ENCODE measurements at places on chromosomes 11 and 22. TPM values are rescaled to one million over a fixed set of nuclear protein-coding genes. Genes with fewer than 3 reads are reported as not detected.

DNA sequence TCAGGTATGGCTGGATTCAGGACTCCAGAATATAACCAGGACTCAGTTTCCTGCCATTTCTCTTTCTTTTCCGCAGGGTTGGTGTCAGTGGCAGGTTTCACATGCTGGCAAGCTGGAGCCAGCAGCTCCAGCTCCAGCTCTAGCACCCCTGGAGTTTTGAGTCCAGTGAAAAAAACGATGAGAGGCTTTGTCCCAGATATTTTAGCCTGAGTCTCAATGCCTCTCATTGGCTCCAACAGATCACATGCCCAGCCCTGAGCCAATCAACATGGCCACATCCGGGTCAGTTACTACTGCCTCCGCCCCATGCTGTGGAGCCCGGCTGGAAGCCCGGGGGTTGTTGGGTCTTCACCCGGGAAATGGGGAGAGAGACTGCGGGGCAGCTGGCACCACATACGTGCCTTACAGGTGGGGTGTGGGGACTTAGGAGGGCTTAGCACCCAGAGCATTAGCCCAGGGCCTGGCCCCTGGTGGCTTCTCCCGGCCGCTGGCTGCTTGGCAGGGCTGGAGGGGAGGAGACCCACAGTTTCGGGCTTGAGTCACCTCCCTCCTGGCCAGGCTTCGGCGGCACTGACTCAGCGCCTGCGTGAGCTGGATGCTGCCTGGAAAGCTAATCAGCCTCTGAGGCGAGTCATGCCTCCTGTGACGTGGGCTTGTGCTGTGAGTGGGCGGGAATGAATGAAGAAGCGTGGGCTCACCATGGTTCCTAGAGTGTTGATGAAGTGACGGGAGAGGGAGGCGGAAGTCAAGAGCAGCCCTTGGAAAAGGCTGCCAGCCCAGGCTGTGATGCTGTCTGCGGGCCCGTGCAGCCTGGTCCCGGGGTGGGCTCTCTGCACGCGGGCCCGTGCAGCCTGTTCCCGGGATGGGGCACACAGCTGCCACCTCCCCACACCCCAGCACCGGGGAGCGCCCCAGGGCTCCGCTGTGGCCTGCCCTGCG, 15.3 kb upstream of the MRTFA start:
- DNase-seq, result peak; percentile 98

DNA sequence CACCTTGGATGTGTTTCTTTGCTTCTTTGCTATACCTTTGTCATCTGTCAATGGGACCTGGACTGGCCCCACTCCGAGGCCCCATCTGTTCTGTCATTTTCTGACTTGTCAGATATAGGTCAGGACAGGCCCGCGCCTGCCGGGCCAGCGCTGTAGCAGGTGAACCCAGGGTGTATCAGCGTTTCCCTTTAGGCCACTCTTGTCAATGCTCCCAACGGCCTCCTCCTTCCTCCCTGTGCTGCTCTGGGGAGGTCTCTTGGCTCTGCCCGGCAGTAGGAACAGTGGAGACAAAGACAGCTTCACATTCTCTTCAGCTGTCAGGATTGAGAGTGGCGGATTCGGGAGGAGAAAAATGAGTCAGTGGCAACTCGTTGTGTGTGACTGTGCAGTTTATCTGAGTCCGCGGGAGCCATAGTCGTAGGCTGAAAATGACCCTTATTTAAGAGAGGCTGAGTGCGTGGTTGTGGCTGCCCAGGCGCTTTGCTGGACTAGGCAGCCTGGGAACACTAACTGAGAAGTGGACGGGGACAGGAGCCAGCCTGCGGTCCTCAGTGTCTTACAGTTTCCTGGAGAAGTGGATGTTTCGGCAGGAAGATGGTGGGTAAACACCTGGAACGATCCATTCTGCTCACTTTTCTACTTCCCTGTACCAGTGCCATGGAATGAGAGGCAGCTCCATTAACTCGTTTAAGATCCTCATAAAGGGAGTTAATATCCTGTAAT, 102.3 kb downstream of the PRR5L start:
- DNase-seq, result no peak

GRCh38 chr11:88950975-88951374, 114.8 kb downstream of the GRM5 start:
- no peak for DNase-seq

DNA sequence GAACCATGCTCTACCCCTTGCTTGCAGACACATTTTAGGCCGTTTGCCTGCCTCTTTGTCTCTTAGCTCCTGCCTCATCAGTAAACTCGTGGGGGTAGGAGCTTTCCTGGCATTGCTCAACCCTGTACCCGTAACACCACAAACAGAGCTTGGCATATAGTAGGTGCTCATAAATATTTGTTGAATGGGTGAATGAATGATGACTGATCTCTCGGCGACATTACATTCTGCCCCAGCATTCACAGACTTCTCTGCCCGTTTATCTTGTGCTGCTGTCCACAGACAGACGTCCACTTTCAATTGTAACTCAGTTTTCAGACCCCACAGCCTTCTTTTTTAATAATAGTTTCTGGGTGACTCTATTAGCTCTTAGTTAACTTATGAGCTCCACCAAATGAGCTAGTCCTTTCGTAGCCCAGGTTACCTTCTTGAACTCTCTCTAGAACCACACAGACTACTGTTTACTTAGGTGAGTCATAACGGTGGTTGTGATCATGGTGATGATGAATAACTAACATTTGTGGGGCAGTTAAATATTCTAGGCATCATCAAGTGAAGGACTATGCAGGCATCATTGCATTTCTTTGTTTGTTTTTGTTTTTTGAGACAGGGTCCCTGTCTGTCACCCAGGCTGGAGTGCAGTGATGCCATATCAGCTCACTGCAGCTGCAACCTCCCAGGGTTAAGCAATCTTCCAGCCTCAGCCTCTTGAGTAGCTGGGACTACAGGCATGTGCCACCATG, 188.4 kb downstream of the ADAMTS15 start:
- no peak for DNase-seq

- DNase-seq, result no peak
Observed at GRCh38 chr22:42830161-42830560, 26.9 kb downstream of the ARFGAP3 start.

DNA sequence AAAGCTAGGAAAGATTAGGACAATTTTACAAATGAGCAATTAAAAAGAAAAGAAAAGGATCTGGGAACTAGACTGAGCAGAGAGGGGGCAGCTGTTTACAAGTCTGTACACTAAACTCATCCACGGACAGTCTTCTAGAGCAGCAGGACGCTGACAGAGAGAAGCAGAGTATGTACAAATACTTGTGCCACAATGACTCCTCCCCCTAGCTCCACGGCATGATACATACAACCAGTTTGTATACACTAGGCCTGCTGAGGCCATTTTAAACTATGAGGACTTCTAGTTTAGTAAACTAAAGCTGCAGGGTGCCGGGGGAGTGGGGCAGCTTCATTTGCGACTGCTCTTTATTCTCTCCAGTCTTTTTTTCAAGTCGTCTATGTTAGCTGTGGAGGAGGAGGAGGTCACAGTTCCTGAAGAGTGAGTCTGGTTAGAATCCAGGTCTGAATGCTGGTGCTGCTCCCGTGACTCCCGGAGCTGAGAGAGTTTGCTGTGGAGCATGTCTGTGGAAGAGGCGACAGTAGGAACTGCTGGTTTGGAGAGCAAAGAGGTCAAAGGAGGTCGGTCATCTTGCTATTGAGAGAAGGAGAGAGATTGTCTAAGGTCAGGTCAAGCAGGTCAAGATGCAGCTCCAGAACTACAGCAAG, 24.8 kb downstream of the F2 start:
- no peak for DNase-seq

DNA sequence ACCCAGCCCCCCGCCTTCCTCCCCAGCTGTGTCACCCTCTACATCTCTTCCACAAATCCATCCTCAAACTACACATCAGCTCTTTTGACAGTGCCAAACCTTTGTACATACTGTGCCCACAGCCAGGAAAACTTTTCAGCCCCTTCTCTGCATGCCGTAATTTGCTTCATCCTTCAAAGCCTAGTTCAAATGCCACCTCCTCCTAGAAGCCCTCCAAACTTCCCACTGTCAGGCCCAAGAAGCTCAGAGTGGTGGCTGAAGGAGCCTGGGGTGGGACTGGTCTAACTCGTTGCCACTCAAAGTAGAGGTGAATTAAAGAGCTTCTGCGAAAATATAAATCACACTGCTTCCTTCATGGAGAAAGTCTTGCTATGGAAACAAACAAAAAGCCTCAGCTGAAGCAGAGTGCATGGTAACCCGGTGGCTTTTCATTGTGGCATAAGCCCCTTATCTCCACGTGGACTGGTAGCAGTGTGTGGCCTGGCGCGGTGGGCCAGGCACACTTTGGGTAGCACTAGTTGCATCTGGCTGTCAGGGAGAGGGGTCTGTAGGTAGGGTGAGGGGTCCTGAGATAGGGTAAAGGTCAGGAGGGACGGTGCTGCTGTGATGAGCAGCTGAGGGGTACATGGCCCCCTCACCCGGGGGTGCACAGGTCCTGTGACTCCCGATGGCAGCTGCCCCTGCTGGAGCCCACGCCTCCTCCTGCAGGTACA, 76.9 kb downstream of the MYO7A start:
- no peak for DNase-seq

DNA sequence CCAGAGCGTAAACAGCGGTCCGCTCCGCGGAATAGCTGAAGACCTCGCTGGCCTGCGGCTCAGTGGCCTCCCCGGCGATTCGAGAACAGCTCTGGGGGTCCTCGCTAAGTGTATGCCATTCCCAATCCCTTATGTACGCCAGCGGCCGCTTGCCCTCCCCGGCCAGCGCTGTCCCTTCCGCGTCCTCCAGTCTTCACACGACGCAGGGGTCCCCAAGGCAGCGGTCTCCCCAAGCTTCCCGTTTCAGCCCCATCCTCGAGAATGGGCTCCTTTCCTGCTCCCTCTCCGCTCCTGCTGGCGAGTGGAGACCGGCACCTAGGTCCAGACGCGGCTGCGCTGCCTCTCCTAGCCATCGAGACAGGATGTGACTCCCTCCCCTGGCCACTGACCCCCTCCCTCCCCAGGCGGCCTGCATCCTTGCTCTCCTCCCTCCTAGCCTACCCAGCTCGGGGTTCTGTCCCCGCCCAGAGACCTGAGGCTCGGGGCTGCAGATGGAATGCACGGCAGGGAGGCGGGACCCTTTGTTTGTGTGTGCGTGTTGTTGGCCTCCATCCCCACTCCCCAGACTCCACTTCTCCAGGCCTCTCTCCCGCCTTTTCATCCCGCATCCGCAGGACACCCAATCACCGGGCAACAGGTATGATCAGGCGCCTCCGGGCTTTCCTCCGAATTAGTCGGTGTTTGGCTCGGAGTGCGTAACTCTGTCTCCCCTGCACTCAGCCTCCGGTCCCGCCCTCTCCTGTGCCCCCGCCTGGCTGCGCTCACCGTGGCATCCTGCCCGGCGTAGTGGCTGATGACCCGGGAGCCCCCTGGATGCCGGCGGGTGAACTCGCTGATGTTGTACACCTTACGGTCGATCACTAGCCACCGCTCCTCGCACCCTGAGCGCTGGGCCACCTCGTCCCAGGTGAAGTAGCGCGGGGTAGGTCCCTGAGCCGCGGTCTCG, 740 bp downstream of the FADS1 start:
- DNase-seq, result peak; percentile 91

GRCh38 chr11:66414120-66414934, 6.5 kb upstream of the NPAS4 start:
- DNase-seq, result no peak

- no peak for DNase-seq
Observed at GRCh38 chr11:128497061-128497775, 90.1 kb downstream of the ETS1 start.

GRCh38 chr11:61201476-61201875, 1.8 kb upstream of the PGA3 start:
- no peak for DNase-seq

DNA sequence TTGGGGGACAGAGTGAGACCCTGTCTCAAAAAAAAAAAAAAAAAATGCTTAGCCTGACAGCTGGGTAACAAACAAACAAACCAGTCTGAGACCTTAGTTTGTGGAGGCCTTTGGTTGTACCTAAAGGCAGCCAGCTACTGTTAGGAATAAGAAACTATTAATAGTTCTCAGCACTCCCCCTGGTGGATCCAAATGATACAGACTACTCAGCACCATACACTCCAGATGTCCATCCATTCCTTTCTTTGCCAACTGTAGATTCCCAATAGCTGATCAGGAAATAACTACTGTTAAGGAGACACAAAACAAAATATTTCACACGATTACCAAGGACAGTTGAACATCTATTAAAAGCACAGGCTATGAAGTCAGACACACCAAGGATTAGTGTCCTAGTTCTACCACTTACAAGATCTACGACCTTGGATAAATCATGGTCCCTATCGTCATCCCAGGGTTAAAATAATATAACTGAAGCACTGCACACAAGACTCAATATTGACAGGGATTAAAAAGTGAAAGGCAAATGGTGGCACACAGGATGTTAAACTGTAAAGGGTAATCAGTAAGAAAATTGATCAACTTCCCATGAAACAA, 17.2 kb downstream of the CLDN25 start:
- DNase-seq, result no peak

DNA sequence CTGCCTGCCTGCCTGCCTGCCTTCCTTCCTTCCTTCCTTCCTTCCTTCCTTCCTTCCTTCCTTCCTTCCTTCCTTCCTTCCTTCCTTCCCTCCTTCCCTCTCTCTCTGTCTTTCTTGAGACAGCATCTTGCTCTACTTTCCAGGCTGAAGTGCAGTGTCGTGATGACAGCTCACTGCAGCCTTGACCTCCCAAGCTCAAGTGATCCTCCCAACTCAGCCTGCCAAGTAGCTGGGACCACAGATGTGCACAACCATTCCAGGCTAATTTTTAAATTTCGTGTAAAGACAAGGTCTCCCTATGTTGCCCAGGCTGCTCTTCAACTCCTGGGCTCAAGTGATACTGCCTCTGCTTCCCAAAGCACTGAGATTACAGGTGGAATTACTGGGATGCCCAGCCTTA, 328.2 kb upstream of the SORL1-AS1 start:
- DNase-seq, result no peak

GRCh38 chr11:64306876-64307622, 1.7 kb downstream of the ESRRA start:
- DNase-seq, result no peak

GRCh38 chr11:3164138-3164551, 965 bp downstream of the OSBPL5 start:
- DNase-seq, result peak; percentile 77

- DNase-seq, result no peak
Observed at GRCh38 chr11:59189986-59190385, 18.1 kb downstream of the DTX4 start.

- peak; percentile 48 for DNase-seq
Observed at GRCh38 chr11:67272327-67273259, 6.3 kb downstream of the GRK2 start.

GRCh38 chr11:104892723-104893511, 5.3 kb downstream of the CASP12 start:
- DNase-seq, result no peak

- peak; percentile 21 for DNase-seq
Observed at GRCh38 chr22:20106849-20107237, 9.1 kb upstream of the RANBP1 start.

DNA sequence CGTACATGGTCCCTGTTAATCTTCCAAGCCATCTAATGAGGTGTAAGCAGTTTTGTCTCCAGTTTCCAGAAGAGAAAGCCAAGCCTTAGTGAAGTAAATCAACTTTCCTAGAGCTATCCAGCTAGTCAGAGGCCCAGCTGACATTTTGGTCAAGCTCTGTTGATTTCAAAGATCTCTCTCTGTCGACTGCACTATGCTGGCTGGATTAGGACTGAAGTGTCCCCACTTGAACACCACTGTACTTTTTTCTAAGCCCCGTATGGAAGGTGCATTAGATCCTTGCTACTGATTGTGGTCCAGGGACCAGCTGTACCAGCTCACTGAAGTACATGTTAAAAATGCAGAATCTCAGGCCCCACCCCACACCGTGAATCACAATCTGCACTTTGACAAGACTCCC, 176.5 kb upstream of the NAV2 start:
- DNase-seq, result no peak

The LMO2 gene
- total RNA-seq, result 25.5 TPM

The MGAT3 gene
- total RNA-seq, result 2.5 TPM

The CHKB gene
- 36.5 TPM for total RNA-seq

The OR6A2 gene
- 0.26 TPM for total RNA-seq

The OR6T1 gene
- not detected for total RNA-seq

The SEZ6L gene
- not detected for total RNA-seq

The NCF4 gene
- total RNA-seq, result 22.9 TPM

Data from aorta (tissue), 5 donors.